Neuronal stem cell (in vitro differentiated cells): ENCODE measurements at places on chromosomes 5 and 9.

DNA sequence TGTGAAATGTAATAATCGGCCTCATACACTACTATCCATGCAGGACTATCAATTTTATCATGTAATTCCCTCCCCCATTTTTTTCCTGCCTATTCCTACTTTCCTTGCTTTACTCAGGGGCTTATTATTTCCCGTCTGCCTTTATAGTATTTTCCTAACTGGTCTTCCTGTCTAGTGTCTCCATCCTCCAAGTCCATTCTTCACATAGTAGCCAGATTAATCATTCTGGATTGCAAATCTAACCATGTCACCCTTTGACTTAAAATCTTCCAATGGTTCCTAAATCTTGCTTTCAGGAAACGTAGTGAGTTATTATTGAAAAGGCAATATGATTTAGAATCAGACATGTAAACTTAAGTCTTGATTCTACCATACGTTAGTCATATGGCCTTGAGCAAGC lies 307.4 kb upstream of the HAPLN1 start:
- DNase-seq: no peak

- DNase-seq: no peak
Observed at GRCh38 chr9:75067894-75068293, 20.1 kb downstream of the NMRK1 start.

GRCh38 chr9:77475641-77476473 lies 172.3 kb downstream of the GNA14 start:
- DNase-seq: no peak

- no peak for DNase-seq
Observed at GRCh38 chr5:160044967-160045366, 36.0 kb downstream of the TTC1 start.

DNA sequence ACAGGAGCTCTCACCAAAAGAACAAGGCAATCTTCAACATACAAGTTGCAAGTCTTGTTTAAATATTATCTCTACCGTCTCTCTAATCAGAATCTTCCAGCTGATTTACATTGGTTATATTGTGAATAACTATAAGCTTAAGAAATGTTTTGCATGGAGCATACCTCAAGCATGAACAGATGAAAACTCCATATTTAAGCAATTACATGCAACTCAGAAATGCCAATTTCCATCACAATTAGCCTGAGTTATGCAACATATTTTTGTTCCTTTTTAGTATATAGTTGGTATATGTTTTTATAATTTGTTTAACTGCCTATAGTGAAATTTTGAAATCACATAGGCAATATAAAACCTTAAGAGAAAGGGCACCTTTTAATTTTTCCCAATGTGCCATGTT lies 142.5 kb downstream of the DENND1A start:
- DNase-seq: no peak

DNA sequence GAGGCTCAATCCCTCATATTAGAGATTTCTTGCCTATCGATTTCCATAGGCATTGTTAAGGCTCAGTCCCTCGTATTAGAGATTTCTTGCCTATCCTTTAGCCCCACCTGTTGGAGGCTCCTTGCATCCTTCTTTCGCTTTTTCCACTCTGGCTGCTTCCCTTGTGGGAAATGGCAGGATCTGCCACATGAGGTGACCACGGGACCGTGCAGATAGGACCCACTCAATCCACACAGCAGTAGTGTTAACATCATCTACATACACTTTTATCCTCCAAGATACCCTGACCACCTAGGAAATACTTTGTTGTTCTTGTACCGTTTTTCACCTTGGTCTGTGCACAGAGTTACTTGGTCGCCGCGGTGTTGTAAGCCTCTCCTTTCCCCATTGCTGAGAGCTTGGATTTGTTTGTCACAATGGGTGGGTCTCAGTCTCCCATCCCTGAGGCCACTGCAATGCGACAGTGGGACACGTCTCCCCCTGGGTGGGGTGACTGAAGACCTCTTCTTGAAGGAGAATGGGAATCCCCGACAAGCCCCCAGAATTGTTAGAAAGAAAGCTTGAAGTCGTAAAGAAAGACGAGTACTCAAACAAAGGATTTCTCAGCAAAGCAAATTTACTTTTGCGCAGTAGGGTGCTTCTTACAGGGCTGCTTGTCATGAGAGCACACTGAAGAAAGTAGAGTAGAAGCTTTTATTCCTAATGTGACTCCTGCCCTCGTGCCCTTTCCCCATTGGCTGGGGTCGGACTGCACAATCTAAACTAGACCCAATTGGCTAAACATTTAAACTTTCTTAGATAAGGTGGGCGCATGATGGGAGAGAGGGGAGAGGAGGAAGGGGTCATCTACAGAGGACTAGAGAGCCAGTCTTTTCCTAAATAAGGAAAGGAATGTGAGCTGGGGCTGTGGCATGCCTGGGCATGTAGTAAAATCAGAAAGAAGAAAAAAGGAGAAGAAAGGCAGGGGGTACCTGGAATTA lies 19.8 kb downstream of the IFT74 start:
- peak; percentile 30 for DNase-seq

- no peak for DNase-seq
Observed at GRCh38 chr9:120921661-120922181, 4.9 kb downstream of the TRAF1 start.

DNA sequence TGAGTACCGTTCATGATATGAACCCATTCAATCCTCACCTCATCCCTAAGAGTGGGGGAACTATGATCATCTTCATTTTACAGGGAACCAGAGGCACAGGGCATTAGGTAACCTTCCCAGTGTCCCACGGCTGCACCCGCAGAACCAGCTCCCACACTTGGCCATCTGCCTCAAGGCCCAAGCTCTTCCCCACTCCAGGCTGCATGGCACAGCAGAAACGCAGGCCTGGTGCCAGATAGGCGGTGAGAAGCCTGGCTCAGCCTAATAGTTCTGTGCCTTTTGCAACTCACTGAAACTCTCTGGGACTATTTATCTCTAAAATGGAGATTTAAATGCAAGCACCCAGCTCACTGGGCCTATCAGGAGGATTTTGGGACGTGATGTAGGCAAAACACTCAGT lies 90.8 kb upstream of the ZNF618 start:
- DNase-seq: no peak

DNA sequence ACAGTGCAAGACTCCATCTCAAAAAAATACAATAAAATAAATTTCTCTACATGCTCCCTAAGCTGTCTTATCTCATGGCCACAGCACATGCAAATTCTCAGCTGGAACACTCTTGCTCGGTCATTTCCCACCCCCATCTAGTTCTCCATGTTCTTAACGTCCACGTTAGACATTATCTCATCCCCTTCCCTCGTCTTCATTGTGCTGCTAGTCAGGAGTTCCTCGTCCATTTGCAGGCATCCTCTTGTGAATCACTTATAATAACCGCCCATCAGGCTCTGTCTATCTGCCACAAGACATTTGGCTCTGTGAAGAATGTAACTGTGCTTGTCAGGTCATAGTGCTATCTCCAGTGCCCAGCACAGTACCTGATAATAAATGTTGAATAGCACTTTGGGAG lies 32.9 kb upstream of the GOLGA1 start:
- no peak for DNase-seq

GRCh38 chr5:127744241-127744640 lies 41.0 kb downstream of the CCDC192 start:
- no peak for DNase-seq

GRCh38 chr5:135178476-135179155 lies 144.6 kb upstream of the PITX1 start:
- no peak for DNase-seq

DNA sequence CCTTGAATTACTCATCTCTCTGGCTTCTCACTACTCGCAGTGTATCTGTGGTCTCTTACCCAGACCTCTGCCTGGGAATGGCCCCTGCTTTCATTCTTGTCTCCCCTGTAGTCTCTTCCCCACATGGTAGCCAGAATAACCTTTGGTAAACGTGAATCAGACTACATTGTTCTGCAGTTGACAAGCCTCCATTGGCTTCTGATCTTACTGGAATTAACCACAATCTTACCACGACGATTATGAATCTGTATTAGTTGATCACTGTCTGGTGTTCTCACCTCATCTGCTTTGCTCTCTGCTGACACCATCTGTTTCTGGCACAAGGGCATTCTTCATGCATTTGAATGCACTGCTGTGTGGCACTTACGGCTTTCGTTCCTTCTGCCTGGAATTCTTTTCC lies 781.2 kb downstream of the MTRR start:
- no peak for DNase-seq

GRCh38 chr5:159511570-159511969 lies 181.3 kb upstream of the IL12B start:
- DNase-seq: no peak

GRCh38 chr5:173294673-173295320 lies 33.4 kb downstream of the STC2 start:
- no peak for DNase-seq

DNA sequence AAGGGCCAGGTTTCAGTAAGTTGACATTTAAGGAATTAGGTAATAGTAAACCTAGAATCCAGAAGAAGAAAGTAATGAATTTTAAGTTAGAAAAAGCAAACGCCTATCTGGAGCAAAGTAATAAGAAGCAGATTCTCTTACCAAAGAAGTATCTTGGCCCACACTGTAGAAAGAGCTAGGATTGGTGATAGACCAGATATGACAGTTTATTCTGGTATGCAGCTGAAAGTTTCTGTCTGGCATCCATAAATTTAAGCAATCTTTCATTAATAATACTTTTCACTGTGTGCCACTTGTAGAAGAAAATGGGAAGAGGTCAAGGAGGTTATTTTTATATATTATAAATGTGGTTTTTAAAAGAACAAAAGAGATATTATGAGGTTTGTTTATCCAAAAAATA lies 3.0 kb downstream of the RECK start:
- no peak for DNase-seq

- DNase-seq: no peak
Observed at GRCh38 chr5:39943811-39944210, 519.0 kb upstream of the DAB2 start.

GRCh38 chr5:11851416-11851815 lies 52.8 kb downstream of the CTNND2 start:
- no peak for DNase-seq

- DNase-seq: no peak
Observed at GRCh38 chr5:93381057-93381456, 200.0 kb downstream of the NR2F1-AS1 start.

- DNase-seq: no peak
Observed at GRCh38 chr5:116872986-116873385, 298.4 kb upstream of the SEMA6A start.

DNA sequence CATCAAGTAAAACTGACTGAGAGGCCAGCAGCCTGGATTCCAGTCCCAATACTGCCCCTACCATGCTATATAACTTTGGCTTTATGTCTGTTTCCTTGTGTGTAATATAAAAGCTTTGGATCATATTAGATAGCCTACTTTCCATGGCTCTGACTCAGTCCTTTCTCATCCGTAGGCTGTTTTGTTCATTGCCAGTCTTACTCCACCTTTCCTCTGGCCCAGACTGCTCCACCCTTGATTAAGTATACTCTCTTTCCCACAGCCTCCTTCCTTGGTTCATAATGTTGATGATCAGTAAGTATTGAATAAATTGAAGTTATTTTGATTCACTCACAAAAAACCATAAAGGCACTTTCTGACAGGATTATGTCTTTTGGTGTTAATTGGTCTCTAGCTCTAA lies 1.5 kb upstream of the MRPS30 start:
- DNase-seq: no peak

- no peak for DNase-seq
Observed at GRCh38 chr5:79628811-79629210, 16.6 kb downstream of the TENT2 start.

DNA sequence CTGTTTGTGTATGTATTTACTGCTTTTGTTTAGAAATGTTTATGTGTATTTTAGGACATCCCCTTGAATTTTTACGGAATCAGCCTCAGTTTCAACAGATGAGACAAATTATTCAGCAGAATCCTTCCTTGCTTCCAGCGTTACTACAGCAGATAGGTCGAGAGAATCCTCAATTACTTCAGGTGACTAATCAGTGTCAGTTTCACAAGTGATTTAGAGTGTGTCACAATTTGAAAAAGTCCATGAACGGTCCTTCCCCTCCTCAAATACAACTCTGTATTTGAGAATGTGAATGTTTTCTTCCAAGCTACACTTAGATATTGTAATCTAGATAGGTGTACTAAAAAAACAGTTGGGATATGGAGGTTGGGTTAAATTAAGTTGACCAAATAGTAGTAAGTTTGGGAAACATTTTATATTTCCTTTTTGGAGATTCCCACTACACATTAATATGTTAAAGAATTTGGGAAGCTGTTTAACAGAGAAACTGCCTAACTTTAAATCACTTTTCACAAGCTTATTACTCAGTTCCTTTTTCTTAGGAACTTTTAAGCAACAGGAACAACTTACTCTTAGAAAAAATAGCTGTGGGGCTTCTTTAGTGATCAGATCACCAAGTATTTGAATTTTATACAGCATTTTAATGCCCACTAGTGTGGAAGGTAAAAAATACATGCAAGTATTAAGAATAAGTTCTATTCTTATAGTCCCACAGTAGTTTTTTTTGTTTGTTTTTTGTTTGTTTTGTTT lies 40.9 kb downstream of the RAD23B start:
- no peak for DNase-seq

GRCh38 chr5:76836585-76836984 lies 13.2 kb upstream of the S100Z start:
- no peak for DNase-seq

- no peak for DNase-seq
Observed at GRCh38 chr9:5468850-5469249, 18.5 kb downstream of the CD274 start.

DNA sequence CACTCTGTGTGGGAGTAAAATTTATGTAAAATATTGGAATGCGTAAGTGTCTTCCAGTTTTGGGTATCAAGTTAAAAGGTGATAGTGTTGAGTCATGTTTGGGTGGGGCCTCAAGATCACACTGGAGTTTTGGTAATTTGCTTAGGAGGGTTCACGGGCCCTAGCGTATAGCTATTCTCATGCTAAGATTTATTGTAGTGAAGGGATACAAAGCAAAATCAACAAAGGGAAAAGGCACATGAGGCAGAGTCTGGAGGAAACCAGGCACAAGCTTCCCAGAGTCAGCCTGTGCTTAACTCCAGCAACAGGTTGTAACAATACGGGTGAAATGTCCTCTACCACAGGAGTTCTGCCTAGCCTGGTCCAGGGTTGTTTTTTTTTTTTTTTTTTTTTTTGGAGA lies 20.2 kb downstream of the HSPA4 start:
- DNase-seq: no peak

- DNase-seq: no peak
Observed at GRCh38 chr5:120690621-120691407, 226.7 kb downstream of the PRR16 start.

DNA sequence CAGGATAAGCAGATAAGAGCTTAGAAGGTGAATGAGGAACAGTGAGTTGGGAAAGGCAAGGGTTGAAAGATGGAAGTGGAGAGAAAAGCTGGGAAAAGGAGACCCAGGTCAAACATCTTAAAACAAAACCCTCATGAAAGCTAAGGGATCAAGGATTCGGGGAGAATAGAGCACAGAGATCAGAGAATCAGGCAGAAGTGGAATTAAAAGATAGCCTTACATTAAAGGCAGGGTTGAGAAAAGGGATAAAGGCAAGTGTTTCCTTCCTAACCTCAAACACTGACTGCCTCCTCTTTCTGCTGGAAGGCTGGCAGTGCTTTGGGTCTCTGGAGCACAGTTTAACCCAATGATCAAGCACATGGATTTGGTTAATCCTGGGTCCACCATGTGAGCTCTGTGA lies 28.7 kb upstream of the ACTBL2 start:
- DNase-seq: no peak

GRCh38 chr5:172438319-172438668 lies 16.0 kb downstream of the SH3PXD2B start:
- DNase-seq: no peak

GRCh38 chr5:65198456-65199120 lies 283.1 kb downstream of the ADAMTS6 start:
- no peak for DNase-seq

- no peak for DNase-seq
Observed at GRCh38 chr9:3900673-3901318, 375.0 kb upstream of the RFX3 start.

- DNase-seq: no peak
Observed at GRCh38 chr5:179827680-179828079, 7.0 kb downstream of the SQSTM1 start.
